ENCODE measurements at places on chromosomes 7 and 10.
A peak's percentile ranks its signal among the peaks of the same experiment; 100 is the strongest.

DNA sequence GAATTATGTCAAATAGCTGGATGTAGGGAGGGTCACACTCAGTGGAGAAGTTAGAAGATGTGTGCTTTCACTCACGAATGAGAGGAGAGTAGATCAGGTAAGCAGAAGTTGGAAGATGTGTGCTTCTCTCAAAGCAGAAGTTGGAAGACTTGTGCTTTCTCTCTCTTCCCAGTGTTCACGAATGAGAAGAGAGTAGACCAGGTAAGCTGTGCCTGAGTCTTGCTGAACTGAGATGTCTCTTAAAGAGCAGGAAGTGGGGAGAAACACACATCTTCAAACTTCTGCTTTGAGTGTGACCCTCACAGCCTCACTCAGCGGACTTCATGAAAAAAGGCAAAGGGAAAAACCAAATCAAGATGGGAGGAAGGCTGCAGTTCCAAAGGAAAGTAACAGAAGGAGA, 7.0 kb upstream of the TMEM243 start:
- DNase-seq: no peak

- no peak for DNase-seq
Measured at GRCh38 chr7:29116361-29117200, 29.8 kb downstream of the CPVL start.

- DNase-seq: no peak
Measured at GRCh38 chr10:93827056-93827804, 66.5 kb upstream of the SLC35G1 start.

- no peak for DNase-seq
Measured at GRCh38 chr7:74350751-74351150, 61.5 kb downstream of the CLIP2 start.

DNA sequence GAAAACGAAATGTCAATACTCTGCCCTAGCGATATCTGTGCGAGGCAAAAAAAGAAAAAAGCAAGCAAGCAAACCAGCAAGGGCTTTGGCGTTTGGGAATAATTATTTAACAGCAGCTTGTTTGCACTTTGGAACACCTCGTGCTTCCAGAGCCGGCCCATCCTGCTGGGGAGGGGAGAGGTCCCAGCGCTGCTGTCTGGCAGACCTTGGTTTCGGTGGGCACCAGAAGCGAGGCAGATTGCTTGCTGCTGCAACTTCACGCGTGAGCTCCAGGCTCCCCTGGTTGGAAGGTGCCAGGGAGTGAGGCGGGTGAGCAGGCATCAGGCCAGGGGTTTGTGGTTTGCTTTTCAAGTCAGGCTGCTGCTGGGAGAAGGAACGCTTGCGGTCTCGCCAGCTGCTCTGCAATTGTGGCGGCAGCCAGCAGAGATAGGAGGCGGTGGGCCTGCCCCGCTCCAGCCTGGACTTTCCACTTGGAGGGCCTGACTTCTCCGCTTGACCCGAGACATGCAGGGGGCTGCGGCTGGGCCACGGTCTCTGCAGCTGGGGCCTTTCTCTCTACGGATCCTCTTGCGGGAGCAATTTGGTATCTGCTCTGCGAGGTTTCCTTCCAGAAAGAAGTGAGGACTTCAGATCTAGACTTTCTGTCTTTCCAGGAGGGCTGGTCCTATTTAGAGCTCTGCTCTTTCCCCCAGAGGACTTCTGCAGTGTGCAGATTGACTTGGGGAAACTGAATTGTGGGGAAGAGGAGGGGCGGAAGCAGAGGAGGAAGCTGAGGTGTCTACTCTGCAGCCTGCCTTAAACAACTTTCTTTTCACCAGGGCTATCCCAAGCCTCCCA, 131.4 kb downstream of the PRPF18 start:
- peak; percentile 56 for DNase-seq

DNA sequence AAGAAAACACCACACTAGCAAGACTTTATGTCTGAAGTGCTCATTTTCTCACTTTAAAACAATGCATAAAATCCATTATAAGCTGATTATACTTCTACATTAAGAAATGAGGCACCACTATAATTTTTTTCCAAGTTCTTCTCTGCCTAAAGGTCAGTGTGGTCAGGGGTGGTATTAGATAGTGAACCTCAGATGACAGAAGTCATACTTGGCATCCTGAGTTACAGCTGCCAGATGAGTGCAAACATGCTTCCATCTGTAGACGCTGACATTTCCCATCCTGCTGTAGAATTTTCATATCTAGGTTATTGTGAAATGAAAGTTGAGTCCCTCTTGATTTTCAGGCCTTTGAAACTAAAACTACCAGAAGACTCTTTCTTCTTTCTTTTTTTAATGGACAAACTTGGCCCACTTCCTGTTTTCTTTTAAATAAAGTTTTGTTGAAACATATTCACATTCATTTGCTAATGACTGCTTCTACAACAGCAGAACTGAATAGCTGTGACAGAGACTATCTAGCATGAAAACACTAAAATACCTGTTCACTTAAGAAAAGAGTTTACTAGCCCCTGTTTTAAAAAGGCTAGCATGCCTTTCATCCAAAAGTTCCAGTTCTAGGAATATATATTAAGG, 900.8 kb downstream of the XPNPEP1 start:
- DNase-seq: no peak

- peak; percentile 75 for DNase-seq
Measured at GRCh38 chr7:28922624-28923331, 35.4 kb downstream of the TRIL start.

- DNase-seq: no peak
Measured at GRCh38 chr7:37705976-37706375, 22.4 kb downstream of the GPR141 start.

GRCh38 chr7:134060874-134061273, 66.3 kb upstream of the LRGUK start:
- DNase-seq: no peak

GRCh38 chr7:157204134-157204533, 65.4 kb downstream of the UBE3C start:
- no peak for DNase-seq

- DNase-seq: peak; percentile 44
Measured at GRCh38 chr7:142440906-142441411, 183.1 kb upstream of the PRSS58 start.

DNA sequence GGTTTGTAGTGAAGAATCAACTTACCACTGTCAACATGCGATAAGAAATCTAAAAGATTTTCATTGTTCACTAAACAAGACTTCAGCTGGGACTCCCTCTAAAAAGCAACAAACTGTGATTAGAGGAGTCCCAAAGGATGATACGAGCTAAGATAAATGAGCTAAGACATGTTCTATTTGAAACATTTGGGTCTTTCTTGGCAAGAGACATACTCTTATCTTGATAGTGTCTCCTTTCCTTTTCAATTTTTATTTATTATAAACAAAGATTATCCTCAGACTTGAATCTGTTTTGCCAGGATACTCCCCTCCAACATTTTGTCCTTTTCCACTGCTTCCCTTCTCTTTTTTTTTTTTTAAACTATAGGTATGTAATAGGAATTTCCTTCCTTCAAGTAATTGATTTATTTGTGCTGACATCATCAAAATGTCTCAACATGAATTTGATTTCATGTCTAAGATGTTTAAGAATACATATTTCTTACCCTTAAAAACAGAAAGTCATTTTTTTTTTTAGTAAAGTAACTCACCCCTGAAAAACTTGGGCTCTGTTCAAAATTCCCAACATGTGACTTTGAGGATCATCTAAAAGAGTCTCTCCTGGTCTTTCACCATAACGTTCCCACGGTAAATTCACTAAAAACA, 158.4 kb upstream of the NRP1 start:
- no peak for DNase-seq

DNA sequence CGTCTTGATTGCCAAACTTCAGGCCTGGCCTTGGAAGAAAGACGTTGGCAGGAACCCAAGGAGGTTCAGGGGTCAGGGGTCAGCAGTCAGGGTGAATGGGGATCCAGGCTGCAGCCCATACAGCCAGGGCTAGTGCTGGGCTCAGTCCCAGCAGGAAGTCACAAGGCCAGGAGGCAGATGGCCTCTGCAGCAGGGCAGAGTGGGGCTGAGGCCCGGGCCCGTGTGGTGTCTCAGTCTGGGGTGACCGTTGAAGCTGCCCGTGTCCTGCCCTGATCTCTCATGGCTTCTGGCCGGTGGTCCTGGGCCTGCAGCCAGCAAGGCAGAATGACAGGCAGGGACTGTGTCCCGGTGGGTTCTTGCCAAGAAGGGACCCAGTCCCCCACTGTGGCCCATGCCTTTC, 26.6 kb upstream of the PURB start:
- DNase-seq: no peak

DNA sequence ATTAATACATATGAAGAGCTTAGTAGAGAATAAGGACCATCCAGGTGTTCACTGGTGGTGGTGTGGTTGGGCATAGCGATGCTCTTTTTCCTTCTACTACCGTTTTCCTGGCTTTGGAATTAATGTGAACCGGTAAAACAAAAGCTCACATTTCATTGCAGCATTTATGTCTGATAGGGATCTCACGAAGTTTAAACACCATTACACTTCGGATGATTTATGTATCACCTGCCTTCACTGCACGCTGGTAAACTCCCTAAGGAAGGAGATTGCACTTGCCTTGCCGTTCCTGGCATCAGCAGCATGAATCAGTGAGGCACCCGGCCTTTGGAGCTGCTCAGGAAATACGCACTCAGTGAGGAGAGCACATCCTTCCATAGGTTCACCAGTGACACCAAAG, 47.5 kb downstream of the WIPF3 start:
- no peak for DNase-seq

- DNase-seq: no peak
Measured at GRCh38 chr7:111071556-111071955, 19.4 kb upstream of the LRRN3 start.

- DNase-seq: no peak
Measured at GRCh38 chr7:25386311-25386744, 158.0 kb upstream of the NPVF start.

DNA sequence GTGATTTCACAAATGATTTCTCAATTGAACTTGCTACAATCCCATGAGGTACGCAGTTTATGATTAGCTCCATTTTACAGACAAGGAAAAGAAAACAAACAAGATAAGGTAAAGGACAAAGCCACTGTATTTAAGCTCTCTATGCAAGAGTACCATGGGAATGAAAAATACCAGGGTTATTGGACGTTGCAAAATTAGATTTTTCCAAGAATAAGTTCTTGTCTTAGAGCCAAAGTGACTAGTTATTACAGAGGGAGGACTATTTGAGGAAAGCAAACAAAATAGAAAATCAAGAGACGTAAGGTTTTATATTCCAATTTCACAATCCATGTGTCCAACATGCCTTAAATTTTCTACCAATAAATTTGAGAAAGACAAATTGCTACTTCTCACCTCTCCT, 97.9 kb upstream of the PTN start:
- DNase-seq: no peak

- no peak for DNase-seq
Measured at GRCh38 chr7:27181795-27182275, 3.2 kb downstream of the HOXA11 start.

GRCh38 chr10:66591865-66592264, 334.0 kb upstream of the LRRTM3 start:
- DNase-seq: no peak

- DNase-seq: no peak
Measured at GRCh38 chr10:11146402-11147171, 128.9 kb downstream of the CELF2 start.

DNA sequence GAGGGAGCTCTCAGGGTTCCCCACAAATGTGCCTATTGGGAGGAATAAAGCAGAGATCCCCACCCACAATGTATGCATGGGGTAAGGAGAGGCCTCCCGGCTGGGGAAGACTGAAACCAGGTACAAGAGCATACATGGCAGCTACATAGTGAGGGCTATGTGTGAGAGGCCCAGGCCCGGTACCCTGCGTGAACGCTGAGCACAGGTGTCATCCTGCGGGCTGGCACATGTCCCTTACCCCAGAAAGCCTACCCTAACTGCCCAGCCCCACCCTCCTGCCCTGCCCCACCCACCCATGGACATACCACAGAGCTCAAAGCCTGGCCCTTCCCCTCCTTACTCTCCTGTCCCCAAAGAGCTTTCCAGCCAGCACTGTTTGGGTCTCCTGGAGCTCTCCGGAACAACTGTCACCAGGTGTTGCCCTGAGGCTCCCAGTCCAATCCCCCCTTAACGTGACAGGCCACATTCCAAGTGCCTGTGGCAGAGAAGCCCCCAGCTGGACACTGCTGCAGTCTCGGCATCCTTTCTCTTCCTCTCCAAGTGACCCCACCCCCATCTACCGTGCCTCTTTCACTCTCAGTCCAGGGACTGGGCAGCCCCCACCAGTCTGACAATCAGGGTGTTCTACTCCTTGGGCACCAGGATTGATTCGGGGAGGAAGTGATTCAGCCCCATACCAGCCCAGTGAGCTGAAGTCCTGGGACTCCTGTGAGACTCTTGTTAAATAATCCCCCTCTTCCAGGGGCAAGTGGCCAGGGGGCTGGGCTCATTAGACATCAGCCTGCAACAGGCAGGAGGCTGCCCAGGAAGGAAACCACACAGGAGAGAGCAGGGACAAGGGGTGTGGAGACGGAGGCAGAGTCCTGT, 19.6 kb downstream of the GRID1 start:
- DNase-seq: no peak

GRCh38 chr7:9488555-9488954, 1055.1 kb downstream of the NXPH1 start:
- no peak for DNase-seq

DNA sequence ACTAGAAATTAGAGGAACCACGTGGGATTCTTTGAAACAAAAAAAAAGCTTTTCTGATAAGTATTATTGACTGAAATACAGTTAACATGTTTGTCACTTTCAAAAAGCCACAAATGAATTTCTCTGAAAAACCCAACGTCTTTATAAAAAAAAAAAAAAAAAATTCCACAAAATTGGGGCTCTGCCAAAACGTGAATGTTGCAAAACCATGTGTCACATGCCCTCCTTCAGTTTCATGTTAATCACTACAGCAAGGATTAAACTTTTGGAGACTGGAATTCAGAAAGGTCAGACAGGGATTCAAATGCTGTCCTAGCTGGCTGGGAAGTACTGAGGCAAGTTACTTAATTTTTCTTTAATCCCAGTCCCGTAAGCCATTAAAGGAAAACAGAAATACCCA, 278.0 kb upstream of the KLF14 start:
- peak; percentile 75 for DNase-seq

DNA sequence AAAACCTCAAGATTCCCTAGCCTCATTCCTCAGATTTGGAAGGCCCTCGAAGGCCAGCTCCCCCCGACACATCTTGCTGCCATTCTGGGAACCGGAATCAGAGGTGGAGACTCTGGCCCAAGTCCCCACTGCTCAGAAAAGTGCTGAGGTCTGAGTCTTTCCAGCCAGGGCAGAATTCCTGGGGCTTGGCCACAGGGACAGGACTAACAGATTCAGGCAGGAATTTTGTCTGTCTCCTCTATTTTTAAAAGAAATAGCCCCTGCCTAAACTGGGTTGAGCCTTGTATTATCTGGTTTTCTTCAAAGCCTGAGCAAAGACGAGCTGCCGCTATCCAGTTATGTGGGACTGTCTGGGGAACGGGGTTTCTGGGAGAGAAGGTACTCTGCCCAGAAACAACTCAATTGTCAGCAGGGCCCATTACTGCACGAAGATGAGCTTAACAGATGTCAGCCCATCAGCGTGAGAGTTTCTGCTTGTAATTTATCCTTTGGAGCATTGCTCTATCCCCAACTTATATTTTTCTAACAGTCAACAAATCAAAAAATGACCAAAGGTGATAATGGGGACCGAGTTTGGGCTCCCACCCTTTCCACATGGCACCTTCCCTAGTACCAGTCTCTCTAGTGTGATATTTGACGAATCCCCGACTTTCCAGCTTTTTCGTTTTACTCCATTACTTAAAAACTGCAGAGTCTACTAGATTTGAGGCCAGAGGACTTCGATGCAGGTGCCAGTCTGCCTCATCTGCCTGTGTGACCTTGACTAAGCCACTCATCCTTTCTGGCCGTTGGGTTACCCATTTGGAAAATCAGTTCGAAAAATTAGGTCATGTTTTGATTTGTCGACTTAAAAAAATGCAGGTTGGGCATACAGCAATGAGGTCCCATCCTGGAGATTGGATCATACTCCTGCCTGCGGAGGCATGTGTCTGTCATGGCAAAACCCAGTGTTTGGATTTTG, 110.9 kb downstream of the WDR11 start:
- no peak for DNase-seq
